Heart right ventricle (tissue), 16 donors: ENCODE measurements at places on chromosomes 3 and 15. TPM values are rescaled to one million over a fixed set of nuclear protein-coding genes. Genes with fewer than 3 reads are reported as not detected.

The GALNT15 gene
- 0.55 TPM for total RNA-seq

DNA sequence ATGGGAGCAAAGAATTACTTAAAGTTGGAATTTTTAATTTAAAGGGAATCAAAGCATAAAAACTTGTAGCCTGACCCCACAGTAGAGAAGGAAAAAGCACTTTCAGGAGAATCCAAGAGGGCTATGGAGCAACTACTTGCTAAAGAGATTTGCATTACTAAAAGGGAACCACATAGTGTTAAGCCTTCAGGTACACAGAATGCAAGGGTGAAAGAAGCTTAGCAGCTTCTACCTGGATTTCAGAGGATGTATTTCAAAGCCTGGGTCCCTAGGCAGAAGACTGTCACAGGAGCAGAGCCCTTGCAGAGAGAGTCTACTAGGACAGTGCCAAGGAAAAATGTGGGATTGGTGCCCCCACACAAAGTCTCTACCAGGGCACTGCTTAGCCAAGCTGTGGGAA, 575.0 kb downstream of the GBE1 start:
- DNase-seq: no peak

GRCh38 chr15:60787837-60788691, 309.1 kb upstream of the ICE2 start:
- no peak for DNase-seq

GRCh38 chr15:41870689-41871081, 23.2 kb downstream of the SPTBN5 start:
- DNase-seq: no peak

DNA sequence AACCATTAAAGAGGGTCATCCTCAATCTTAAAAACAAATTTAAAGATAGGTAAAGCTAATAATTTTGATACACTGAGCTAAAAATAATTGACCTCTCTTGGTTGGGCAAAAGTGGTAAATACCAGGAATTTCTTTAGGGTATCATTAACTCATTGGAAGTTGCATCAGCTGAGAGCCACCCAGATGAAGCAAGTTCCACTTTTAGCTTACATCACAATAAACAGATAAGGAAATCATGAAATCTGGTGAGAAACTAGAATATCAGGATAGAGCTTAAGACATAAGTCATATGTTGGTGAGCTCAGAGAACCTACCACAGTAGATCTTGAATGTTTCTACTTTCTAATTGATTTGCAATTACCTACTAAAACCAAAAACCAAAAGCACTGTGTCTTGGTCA, 97.4 kb upstream of the SLC2A2 start:
- DNase-seq: no peak

DNA sequence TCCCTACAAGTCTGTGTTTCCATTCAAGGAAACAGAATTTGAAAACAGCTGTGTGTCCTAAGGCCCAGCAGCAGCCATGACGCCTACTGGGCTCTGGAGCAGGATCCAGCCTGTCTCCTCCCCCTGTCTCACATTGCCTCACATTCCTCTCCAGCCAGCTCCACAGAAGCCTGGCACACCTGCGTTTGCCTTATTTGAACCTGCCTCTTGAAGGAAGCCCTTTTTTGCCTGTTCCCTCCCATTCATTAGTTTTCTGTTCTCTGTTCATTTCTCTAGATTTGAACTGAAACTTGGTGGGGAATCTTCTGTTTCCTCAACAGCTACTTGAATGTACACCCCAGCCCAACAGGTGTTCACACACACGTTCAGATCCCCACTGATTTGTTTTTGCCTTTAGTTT, 890.5 kb downstream of the TUSC7 start:
- no peak for DNase-seq

DNA sequence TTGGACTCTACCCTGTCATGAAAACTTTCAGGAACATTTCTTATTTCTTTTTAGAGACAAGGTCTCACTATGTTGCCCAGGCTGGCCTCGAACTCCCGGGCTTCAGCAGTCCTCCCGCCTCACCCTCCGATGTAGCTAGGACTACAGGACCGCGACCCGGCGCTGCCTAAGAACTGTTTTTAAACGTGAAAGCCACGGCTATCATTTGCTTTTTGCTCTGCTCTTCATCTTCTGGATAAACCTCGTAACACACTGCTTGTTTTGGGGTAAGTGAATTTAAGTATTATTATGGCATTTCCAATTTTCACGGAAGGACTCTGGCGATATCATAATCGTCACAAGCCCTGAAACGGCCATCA, 14.3 kb upstream of the CCNL1 start:
- peak; percentile 28 for DNase-seq

GRCh38 chr15:23797747-23798446, 110.8 kb upstream of the NDN start:
- no peak for DNase-seq

- no peak for DNase-seq
Measured at GRCh38 chr15:92652576-92652966, 3.0 kb downstream of the FAM174B start.

DNA sequence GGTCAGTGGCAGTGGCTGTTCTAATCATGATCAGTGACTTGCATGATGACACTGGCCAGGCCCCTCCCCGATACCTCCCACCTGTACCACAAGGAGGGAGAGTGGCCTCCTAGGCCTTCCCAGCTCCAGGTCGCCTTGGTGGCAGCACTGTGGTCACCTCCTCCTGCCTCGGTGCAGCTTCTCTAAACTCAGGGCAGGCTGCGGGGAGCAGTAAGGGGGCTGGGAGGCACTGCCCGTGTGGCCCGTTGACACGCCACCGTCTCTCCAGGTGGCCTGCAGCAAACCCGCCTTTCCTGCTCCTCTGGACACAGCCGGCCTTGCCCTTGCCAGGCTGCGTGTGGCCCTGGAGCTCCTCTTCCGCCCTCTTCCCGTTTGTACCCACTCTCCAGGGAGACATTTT, 184.1 kb downstream of the XXYLT1 start:
- no peak for DNase-seq

DNA sequence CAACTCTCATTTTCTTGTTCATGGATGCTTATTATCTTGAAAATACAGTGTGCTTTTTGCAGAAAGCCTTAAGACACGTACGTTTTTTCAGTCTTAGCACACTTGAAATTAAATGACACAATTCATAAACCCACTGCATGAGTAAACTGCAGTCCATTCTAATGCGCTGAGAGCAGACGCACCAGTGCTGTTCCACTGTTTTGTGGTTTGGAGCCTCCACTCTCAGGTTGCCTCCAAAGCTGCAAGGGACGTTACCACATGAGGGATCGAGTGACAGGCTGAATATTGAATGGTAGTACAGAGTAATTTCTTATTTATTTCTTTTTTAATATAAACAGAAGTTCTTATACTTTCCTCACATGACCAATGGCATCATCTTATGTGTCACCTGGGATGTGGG, 12.3 kb downstream of the IQCH start:
- no peak for DNase-seq

GRCh38 chr3:11116336-11117059, 37.8 kb upstream of the HRH1 start:
- no peak for DNase-seq

The RAD51 gene
- total RNA-seq: 0.30 TPM

DNA sequence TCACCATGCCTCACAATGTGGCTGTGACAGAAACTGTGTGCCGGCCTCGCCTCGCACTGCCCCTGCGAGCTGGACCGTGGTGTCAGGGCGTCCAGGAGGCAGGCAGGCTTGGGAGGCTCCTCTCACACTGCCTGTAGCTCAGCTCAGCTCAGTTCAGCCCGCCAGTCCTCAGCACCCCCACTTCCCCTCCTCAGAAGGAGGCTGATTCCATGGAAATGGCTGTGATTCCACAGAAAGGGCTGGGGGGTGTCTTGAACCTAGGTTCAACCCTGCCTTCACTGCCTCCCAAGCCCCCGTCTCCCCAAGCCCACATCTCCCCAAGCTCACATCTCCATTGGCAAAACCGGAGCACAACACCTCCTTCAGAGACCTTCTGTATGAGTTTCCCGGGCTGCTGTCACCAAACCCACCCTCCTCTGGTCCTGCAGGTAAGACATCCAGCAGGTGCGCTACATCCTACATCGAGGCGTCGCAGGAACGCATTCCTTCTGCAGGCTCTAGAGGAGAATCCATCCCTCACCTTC, 94.0 kb downstream of the OCA2 start:
- no peak for DNase-seq

DNA sequence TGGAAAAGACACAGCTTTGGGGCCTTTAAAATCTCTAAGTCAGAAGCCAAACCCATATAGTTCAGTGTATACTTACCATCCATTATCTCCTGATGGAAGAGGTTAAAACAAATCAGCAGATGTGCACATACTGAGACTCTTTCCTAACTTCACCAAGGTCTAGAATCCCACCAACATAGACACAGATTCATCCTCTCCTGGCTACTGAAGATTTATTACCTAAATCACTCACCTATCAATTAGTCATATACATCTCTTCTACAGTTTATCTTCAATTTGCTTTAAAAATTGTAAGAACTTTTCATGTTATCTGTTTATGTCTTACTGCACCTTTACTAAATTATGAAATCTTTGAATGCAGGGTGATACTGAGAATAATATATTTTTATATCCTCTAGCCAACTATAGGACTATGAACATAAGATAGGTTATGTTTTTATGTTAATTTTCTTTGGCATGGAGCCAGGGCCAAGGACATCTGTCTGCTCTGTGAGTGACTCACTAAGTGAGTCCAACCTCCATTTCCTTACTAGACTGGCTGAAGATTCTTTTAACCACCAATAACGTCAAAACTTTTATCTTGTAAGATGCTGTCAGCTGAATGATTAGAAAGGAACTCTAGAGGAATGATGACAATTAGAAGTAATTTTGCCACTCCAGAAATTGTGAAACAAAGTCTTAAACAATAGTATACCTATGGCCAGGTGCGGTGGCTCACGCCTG, 397.6 kb downstream of the FOXP1 start:
- no peak for DNase-seq

- no peak for DNase-seq
Measured at GRCh38 chr3:115021061-115021460, 126.0 kb downstream of the ZBTB20 start.

The ZCWPW2 gene
- total RNA-seq: 2.3 TPM

The KIF7 gene
- 3.1 TPM for total RNA-seq

The TCTA gene
- total RNA-seq: 18.2 TPM

DNA sequence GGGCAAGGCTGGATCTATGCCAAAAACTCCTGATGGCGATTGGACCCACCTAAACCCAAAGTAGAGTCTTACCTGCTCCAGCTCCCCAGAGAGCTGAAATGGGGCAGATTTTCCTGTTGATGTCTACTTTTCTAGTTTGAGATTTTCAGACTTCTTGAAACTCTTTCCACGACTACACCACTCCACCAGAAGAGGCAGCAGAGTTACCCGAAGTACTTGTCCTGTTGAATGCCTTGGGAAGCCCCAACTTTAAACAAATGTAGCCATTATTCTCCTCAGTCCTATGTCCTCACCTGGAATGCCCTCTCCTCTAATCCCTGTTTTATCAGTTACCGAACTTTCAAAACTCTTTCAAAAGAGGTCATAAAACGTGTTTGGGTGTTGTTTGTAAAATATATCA, 843.8 kb downstream of the VGLL3 start:
- no peak for DNase-seq

DNA sequence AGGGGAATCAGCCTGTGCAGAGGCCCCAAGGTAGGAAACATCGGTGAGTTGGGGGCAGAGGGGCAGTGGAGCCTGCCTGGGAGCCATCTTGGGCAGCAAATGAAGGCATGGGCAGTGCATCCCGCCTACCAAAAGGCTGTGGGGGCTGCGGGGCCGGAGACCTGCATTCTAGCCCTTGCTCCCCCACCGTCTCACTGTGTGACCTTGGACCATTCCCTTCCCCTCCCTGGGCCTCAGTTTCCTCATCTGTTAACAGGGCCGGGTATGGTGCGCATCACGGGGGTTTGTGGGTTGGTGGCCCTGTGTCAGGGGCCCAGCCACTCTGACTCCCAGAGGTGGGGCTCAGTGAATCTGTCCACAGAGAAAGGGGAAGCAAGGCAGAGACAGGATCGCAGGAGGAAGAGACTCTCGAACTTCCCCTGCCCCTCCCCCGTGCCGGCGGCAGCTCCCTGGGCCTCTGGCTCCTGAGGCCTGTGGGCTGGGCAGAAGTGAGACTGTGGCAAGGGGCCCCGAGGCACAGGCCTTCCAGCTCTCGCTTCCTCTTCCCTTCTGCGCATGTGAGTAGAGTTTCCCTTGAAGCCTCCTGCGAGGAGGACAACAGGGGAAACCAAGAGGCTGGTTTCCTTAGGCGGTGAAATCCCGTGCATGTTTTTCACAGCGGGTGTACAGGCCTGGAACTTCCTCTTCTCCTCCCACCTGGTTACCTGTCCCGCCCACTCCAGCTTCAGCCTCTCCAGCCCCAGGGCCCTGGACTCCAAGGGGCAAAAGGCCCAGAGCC, 42.9 kb downstream of the IDH2 start:
- DNase-seq: peak; percentile 75

DNA sequence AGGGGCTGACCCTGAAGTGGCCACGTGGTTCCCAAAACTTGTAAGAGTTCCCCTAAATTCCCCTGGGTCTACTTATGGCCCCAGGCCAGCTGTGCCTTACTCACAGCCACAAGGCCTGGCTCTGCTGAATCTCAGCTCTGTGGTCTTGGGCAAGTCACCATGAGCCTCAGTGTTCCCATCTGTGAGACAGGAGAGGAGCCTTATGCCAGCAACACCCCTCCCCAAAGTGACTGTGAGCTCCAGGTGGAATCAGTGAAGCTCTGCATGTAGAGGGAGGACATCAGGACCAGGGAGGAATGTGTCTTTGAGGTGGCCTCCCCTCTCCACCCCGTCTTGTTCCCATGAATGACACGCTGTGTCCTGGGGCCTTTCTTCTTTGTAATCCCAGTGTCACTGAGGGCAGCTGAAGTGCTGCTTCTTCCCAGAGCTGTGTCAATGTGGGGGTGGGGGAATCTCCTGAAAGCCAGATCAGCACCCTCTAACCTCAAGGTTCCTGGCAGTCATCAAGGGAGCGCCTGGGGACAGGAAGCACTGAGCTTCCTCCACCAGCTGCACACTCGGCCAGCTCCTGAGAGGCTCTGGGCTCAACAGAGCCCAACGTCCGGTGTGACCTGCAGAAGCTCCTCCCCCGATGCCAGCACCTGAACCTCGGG, 258.9 kb downstream of the UACA start:
- peak; percentile 57 for DNase-seq

DNA sequence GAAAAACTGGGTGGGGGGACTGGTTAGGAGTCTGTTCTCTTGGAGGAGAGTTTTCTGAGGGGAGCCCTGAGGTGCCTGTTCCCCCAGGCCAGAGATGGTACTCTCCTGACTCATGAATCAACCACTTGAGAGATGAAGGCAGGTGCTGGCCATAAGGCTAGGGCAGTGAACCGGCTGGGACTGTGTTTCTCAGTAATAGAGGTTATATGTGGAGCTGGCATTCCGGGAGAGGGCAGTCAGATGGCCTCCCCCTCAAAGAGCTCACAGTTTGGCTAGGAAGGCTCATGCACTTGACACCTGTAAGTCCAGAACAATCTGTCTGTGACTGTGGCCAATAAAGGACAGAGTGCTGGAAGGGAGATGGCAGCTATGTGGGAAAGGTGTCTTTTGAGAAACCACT, 10.0 kb upstream of the SCN10A start:
- DNase-seq: no peak

The CPB1 gene
- total RNA-seq: 2.7 TPM

The ZDHHC19 gene
- not detected for total RNA-seq

GRCh38 chr15:66739287-66739686, 37.3 kb downstream of the SMAD6 start:
- no peak for DNase-seq

The GOLGA8R gene
- total RNA-seq: 2.4 TPM

The TTLL13 gene
- 0.19 TPM for total RNA-seq

The MYO5A gene
- total RNA-seq: 5.0 TPM

The PLA2G4B gene
- 2.1 TPM for total RNA-seq

The FURIN gene
- 35.1 TPM for total RNA-seq
